ENCODE measurements at places on chromosomes 1 and 21.

- DNase-seq = no peak
Measured at GRCh38 chr1:59549903-59550302, 253.0 kb downstream of the FGGY start.

DNA sequence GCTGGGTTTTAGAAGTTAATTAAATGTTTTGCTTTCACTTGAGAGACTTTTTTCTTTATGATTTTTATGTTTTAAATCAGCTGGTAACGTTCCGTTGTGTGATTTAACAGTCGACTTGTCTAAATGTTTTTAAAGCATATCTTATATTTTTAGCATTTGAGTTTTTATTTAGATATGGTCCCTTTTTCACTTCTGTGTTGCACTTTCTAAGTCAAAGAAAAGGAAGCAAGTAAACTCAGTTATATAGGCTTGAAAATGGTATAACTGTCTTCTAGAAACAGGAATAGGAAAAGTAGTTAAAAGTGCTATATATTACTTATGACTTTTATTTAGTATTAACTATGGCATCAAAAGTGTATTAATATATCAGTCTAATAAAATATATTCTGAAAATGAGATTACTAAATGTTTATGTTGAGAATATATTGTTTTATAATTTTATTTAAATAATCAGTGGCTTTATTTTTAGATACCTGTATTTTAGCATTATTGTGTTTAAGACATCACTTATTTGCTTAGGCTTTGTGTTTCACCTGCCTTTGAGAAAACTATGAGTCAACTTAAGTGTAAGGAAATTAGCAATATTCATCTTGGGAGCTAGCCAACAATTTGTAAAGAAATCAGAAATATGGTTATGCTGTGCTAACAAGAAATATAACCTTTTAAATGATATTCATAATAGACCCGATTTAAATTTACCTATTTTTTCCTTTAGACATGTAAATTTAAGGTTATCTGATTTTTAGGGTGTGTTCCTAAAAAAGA is 60.5 kb downstream of the RABGAP1L start:
- DNase-seq = no peak

DNA sequence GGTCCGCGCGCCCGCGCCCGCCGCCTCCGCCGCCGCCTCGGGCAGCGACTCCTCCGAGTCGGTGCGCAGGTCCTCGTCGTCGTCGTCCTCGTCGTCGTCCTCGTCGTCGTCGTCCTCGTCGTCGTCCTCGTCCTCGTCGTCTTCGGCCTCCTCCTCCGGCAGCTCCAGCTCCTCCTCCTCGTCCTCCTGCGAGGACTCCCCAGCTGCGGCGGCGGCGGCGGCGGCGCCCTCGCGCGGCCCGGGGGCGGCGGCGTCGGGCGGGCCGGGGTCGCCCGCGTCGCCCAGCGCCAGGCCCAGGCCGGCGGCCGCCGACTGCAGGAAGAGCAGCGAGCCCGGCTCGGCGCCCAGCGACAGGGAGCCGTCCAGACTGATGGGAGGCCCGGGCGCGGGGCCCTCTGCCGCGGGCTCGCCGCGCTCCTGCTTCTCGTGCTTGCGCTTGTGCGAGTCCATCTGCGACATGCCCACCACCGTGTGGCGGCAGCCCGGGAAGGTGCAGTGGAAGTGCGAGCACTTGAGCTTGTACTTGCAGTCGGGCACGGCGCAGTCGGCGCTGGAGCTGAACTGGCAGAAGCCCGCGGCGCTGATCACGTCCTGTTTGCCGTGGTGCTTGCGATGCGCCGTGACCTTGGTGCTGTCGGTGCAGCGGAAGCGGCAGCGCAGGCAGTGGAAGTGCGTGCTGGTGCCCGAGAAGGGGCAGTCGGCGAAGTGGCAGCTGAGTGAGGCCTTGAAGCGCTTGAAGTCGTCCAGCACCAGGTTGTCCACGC is 157.3 kb downstream of the CASZ1 start:
- peak; percentile 60 for DNase-seq

DNA sequence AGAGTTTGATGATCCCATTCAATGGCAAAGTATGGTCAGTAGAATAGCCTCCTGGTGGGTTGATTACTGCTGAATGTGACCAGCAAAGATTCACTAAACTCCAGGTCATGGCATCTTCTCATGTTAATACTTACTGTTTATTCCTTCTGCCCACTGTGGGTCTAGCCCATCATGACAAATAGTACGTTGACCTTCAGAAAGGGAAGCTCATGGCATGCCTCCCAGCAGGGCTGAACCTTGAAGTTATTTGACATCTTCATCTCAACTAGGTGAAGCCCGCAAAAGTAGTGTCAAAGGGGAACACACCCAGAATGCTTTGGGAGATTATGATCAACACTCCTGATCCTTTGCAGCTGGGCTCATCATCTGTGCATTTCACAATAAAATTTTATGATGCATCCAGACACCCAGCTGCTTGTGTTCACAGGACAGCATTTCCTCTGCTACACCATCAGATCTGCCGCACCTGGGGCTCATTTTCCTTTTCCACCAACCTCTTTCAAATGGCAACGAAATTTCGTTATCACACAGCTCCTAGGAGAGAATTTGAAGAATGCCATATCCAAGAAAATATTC is 49.6 kb downstream of the HLX start:
- no peak for DNase-seq

DNA sequence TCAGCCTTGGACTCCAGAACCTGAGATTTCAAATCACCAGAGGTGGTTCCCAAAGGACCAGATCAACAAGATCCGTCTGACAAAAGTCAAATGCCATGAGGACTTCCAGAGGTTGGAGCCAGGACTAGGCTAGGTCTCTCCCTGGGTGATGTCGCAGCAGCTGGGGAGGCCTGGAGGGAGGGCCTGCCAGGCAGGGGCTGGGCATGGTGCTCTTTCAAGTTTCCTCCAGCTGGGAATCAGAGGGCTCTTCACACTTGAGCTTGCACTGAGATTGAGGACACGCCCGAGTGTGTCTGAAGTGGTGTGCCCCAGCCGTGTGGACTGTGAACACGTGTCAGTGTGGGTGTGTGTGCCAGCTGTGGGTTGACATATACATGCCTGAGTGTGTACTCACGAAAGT is 21.3 kb upstream of the RSPO1 start:
- no peak for DNase-seq

DNA sequence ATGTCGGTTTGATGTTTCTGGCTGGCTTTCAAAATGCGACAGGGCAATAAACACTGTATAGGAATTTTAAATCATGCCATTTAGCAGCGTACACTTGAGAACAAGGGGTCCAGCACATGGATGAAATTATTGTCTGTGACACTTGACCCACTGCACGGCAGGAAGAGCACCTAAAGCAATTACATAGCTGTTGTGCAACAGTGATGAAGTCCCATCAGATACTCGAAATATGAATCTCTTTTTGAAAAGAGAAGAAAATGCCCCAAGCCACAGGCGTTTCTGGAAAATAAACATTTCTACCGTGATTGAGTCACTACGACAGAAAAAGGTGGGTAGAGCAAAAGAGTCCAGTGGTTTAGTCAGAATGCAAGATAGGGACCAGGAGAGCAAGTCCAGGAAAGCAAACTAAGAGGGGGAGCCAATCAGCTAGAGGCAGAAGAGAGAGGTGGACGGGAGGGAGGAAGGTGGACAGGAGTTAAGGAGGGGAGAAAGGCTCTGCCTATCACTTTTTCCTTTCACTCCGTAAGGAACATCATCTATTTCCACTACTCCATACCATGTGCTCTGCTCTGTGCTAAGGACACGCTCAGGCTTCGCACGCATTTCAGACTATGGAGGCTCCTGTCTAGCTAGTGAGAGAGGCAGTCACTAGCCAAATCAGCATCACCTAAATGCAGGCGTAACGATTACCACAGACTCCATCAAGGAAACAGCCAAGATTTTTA is 6.4 kb downstream of the DSCAM start:
- DNase-seq = no peak

- peak; percentile 63 for DNase-seq
Measured at GRCh38 chr21:44932408-44933181, 7.2 kb upstream of the SLX9 start.

- no peak for DNase-seq
Measured at GRCh38 chr21:36689324-36689723, 9.6 kb upstream of the SIM2 start.

GRCh38 chr1:52523376-52523775 is 29.5 kb downstream of the TUT4 start:
- DNase-seq = no peak

GRCh38 chr1:202794051-202794740 is 14.0 kb downstream of the KDM5B start:
- DNase-seq = no peak

DNA sequence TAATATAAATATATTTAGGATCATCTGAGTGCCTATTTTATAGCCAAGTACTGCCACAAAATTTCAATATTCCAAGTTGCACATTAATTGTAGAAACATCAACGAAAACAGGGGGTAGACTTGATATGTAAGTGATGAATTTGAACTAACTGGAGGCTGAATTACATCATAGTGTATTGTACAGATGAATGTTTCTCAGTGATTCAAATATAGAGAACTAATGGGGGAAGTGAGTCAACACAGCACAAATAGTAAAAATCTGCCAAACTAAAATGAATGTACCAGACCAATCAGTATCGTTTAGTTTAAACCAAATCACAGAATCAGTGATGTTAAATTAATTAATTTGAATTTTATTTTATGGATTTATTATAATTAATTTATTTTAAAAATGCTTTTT is 42.8 kb downstream of the RTCA start:
- no peak for DNase-seq
